Activated CD4-positive, alpha-beta T cell treated with anti-CD3 and anti-CD28 coated beads for 4 hours (primary cell): ENCODE measurements at places on chromosomes 6 and 20.

DNA sequence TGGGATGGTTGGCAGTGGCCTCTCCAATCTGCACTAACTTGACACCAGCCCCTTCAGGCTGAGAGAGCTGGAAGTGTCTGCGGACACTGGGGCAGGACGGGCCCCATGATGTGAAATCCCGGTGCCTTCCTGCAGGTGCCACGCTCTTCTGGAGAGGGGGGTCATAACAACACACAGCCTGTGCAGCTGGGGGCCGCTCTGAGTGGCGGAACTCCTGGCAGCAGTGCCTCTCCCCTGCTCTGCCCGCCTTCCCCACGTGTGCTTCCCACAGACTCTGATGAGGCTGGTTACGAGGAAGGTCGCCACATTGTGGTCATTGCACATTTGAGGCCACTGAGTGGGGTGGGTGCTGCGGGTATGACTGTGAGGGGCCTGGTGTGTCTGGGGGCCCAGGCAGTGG lies 145.2 kb downstream of the DTNBP1 start:
- no peak for DNase-seq

DNA sequence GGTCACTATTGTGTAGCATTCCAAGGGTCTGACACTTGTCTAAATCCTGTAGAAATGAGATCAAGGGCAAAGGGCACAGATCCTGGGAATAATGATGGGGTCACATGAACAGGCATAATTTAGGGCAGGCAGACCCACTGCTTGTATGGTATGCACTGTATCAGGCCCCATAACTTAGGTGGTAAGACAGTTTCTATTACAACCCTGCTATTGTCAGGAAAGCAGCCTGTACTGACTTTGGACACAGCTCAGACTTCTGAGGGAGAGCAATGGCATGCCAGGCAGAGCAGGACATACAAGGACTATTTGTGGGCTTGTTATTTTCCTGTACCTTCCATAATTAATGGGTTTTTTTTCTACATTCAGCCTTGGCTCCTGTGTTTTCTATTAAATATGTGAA lies 286.8 kb downstream of the PKHD1 start:
- no peak for DNase-seq

- peak; percentile 42 for DNase-seq
Observed at GRCh38 chr6:138115877-138116660, 8.8 kb upstream of the PERP start.

- no peak for DNase-seq
Observed at GRCh38 chr6:159033160-159034049, 11.4 kb downstream of the TAGAP start.

DNA sequence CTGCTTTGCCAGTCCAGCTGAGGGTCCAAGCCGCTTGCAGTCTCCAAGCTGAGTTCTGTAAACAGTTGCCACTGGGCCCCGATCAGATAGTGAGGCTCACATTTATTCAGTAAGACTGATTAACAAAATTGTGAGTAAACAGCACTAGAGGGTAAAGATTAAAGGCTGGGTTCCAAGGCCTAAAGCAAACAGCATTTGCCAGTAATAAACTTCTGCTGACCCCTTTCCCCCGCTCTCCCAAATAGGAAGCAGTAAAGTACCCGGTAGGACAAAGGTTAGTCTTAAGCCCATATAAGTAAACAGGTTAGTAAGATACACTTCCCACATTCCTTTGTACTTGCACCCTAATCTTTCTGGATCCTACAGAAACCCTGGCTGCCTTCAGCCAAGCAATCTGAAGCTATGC lies 181.8 kb downstream of the MEI4 start:
- DNase-seq: no peak

- no peak for DNase-seq
Observed at GRCh38 chr6:135419162-135419561, 78.4 kb downstream of the AHI1 start.

GRCh38 chr20:58611236-58612030 lies 39.6 kb upstream of the STX16 start:
- no peak for DNase-seq

DNA sequence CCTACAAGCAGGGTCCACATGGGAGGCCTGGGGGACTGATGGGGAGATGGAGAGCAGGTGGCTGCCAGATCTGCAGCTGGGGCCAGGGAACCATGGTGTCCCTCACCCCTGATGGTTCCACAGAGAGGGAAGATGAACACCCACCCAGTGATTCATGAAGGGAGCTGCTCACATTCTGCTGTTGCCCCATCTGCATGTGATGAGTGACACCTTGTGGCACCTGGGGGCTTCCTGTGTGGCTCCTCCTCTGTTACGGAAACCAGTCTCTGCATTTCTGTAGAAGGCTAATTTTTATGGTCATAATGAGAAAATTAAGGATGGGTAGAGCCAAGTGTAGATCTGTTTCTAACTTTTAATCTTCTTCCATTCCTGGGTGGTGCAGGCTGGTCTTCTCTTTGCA lies 217.1 kb downstream of the SMOC2 start:
- DNase-seq: no peak

DNA sequence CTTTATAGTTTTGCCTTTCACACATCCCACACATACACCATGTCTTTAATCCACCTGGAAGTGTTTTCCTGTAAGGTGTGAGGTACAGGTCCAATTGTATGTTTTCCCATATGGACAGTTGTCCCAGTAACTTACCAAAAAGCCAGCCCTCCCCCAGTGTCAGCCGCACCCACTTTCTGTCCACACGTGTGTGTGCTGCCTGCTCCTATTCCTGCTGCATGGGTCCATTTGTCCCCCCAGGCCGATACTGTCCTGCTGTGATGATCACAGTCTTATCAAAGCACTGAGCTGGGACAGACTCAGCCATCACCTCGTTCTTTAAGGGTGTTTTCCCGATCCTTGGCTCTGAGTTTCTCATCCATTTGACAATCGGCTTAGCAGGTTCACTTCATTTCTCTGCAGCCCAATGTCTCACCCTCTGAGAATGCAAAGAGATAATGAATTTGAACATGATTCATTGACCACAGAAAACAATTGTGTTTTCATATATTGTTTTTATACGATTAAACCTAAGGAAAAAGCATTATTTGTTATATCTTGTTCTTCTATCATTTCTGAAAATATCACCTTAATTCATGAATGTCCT lies 9.6 kb downstream of the VSX1 start:
- no peak for DNase-seq

DNA sequence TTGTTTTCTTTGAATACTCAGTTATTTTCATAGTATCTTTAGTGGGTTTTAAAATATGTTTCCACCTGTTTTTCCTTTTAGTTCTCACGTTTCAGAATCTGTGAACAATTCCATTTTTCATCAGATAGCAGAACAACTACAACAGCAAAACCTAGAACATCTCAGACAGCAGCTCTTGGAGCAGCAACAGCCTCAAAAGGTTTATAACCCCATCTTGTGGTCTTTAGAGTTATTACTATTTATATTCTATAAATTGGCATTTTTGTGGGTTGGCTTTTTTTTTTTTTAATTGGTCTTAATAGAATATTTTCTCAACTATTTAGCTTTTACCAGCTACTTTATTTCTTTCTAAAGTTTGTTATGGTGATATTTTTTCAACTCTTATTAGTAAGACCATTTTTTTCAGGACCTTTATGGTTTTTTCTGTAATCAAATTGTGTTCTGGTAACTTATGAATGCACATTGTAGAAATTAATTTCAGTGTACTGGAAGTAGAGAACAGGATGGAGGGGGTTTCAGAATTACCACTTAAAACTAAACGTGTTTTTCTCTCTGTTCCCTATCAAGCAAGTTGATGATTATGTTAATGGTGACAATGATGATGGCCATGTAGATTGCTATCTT lies 72.2 kb downstream of the SCAF8 start:
- no peak for DNase-seq

DNA sequence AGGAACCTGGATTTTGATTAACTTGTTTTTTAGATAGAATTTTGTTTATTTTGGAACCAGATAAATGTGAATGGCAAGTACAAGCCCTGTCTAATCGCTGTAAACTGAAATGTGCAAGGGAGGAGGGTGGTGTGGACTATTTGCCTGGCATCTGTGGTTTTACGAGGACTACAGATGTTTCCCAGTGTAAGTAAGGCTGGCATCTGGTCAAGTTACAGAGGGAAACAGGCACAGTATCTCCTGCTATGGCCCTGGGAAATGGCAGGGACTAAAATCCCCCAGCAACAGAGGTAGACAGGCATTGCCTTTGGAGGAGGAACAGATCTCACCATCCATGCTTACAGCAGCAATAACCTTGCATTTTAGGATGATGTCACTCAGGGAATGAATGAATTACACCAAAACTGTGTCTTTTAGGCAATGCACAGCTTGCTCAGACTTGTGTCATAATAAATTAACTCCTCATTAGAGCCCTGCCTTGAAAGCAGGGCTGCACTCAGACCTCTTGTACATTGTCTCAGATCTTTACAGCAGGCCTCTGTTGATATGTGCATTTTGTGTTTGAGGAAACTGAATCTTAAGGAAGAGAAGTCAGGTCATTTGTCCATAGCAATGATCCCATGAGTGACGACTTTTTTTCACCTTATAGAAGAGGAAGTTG lies 96.2 kb downstream of the TCP11 start:
- no peak for DNase-seq

GRCh38 chr6:35474131-35474941 lies 6.1 kb downstream of the RPL10A start:
- DNase-seq: no peak

DNA sequence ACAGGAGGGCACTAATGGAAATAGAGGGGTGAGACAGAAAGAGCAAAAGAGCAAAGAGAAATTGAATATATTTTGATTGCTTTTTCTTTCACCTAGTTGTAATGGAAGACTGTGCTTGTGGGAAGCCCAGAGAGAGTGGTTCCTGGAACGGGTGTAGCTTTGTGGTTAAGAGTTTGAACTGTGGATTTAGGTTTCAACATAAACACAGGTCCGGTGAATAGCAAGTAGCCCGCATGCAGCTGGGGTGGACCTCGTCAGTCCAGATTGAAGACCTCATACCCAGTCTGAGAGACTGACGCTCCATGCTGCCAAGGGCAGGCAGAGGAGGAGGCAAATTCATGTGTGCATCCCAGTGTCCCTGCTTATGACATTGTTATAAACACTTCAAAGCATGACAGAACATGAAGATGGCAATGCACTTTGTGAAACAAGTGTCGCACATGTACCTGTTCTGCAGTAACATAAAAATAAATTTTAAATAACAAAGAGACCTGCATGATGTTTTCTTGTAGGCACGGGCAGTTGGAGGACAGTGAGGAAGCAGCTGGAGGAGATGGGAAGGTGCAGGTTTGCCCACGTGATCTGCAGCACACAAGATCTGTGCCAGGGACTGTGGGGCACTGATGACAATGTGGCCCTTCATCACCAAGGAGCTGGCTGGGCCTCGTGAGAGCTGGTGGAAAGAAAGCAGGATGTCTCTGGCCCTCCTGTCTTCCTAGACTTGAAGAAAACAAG lies 220.5 kb upstream of the SSTR4 start:
- no peak for DNase-seq

- DNase-seq: no peak
Observed at GRCh38 chr20:18553746-18554145, 13.5 kb upstream of the SMIM26 start.

DNA sequence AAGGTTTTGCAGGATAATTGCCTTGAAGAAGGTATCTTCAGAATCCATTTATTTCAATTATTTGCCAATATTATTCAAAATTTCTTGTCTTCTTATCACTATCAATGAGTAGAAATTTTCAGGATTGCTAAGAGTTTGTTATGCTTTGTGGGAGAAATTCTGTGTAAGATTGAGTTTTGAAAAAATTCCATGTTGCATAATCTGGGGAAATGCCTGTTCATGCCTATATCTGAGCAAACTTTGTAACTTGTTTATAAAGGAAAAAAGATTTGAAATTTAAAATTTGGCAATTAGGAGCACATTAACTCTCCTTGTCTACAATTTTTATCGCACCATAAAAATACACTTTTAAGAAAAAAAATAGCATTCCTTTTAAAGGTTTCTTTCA lies 39.8 kb upstream of the EDN1 start:
- no peak for DNase-seq

- DNase-seq: no peak
Observed at GRCh38 chr20:32443386-32443974, 85.3 kb downstream of the ASXL1 start.

GRCh38 chr20:44716309-44717106 lies 1.3 kb downstream of the CCN5 start:
- DNase-seq: no peak

- DNase-seq: no peak
Observed at GRCh38 chr20:37869334-37869861, 33.5 kb upstream of the VSTM2L start.

DNA sequence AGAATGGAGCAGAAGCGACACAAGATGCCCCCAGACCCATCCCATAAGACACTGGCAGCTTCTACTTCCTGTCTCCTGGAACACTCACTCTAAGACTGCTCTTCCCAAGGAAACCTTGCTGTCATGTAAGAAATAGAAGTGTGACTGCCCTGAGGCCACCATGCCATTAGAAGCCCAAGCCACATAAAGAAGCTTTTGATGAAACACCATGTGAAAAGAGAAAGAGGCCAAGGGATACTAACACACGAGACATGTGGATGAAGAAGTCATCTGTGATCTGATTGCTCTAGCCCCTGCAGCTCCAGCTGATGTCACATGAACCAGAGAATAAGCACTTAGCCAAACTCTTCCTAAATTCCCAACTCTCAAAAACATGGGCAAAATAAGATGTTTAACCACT lies 117.9 kb upstream of the PCSK2 start:
- no peak for DNase-seq

- no peak for DNase-seq
Observed at GRCh38 chr20:24892522-24892921, 56.5 kb upstream of the CST7 start.

DNA sequence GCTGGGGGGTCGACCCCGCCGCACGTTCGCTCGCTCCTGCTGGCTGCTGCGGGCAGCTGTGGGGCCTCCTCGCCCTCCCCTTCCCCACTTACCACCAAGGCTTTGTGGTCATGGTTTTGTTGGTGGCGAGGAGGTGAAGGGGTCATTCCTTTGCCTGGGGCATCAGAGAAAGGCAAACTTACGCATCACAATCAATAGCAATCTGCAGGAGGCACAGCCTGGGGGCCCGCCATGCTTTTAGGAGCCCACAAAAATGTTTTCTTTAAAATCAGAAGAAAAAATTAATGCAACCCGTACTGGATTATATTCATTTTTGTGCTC lies 137.0 kb downstream of the IMPG1 start:
- DNase-seq: no peak

DNA sequence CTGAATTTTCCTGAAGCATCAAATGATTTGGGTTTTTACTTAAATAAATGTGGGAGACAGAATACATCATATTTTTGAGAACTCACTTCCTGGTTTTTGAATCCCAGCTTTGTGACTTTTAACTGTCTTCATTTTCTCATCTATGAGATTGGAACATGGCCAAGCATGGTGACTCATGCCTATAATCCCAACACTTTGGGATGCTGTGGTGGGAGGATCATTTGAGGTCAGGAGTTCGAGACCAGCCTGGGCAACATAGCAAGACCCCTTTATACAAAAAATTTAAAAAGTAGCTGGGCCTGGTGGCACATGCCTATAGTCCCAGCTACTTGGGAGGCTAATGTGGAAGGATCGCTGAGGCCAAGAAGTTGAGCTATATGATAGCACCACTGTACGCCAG lies 122.3 kb downstream of the QKI start:
- DNase-seq: no peak
